Endothelial cell (in vitro differentiated cells): ENCODE measurements at places on chromosomes 5 and 9. TPM values are rescaled to one million over a fixed set of nuclear protein-coding genes. Genes with fewer than 3 reads are reported as not detected.

Gene PRRX2
- 0.21 TPM for total RNA-seq

Gene INSL4
- total RNA-seq: not detected

Gene RAB3C
- 16.1 TPM for total RNA-seq

DNA sequence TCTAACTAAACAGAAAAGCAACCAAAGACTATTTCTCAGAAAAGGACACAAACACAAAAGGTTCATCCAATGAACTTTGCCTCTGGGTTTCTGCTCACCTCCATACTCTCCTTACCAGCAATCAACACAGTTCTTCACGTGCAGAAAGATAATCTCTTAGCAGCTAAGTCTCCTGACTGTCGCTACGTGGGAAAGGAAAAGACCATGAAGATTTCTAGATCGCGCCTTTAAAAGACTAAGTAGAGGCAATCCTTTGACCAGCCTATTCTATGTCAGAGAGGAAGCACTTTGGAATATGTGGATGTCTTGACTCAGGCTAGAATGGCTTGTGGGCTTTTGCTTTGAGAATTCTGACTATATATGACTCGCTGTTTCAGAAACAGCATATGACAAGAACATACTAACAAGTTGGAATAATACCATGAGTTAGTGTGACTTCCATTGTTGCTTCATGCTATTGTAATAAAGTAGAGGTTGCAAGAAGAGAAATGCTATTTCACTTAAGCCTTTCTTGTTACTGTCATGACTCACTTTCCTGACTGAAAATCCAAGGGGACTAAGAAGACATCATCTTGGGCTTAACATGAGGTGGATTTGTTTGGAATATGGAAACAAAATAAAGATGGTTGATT is 339.5 kb upstream of the RFX3 start:
- no peak overlapping the region for H3K4me3 ChIP-seq
- H3K4me1 ChIP-seq: no peaks in the 10 kb centered on the region
- no peak for DNase-seq
- H3K36me3 ChIP-seq: peaks cover 1% of the 10 kb centered on the region
- no peaks in the 10 kb centered on the region for H3K27me3 ChIP-seq

GRCh38 chr9:105908069-105908468 is 213.7 kb downstream of the TMEM38B start:
- peaks cover 9% of the 10 kb centered on the region for H3K4me1 ChIP-seq
- no peak for DNase-seq
- H3K27me3 ChIP-seq: no peaks in the 10 kb centered on the region
- no peaks in the 10 kb centered on the region for H3K36me3 ChIP-seq
- H3K4me3 ChIP-seq: no peak overlapping the region

DNA sequence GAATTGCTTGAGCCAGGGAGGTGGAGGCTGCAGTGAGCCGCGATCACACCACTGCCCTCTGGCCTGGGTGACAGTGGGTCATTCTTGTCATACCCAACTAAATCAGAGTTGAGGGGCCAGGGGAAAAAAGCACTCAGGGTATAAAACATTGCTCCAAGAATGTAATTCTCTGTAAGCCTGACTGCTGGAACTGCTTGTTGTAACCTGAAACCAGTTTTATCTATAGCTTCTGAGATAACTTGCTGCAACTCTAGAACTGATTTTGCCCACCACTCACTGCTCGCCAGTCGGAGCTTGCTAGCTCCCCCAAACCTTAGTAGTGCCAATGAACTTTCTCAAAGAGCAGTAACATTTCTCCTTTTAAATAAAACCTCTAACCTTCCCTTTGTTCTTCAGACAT is 9.6 kb upstream of the MSH3 start:
- no peak overlapping the region for H3K27ac ChIP-seq
- H3K4me3 ChIP-seq: no peak overlapping the region
- peaks cover 4% of the 10 kb centered on the region for H3K4me1 ChIP-seq
- DNase-seq: no peak
- peaks cover 31% of the 10 kb centered on the region for H3K36me3 ChIP-seq

DNA sequence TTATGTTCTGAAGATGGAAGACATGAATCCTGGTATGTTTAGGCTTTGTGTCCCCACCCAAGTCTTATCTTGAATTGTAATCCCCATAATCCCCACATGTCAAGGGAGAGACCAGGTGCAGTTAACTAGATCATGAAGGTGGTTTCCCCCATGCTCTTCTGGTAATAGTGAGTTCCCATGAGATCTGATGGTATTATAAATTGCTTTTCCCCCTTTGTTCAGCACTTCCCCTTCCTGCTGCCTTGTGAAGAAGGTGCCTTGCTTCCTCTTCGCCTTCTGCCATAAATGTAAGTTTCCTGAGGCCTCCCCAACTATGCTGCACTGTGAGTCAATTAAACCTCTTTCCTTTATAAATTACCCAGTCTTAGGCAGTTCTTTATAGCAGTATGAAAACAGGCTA is 229.0 kb downstream of the ARL15 start:
- peaks cover 17% of the 10 kb centered on the region for H3K4me1 ChIP-seq
- H3K36me3 ChIP-seq: peaks cover 6% of the 10 kb centered on the region
- DNase-seq: no peak

GRCh38 chr5:75324791-75325190 is 12.2 kb upstream of the HMGCR start:
- no peaks in the 10 kb centered on the region for H3K4me1 ChIP-seq
- no peaks in the 10 kb centered on the region for H3K27me3 ChIP-seq
- no peak overlapping the region for H3K27ac ChIP-seq
- no peak overlapping the region for H3K4me3 ChIP-seq
- no peak for DNase-seq

DNA sequence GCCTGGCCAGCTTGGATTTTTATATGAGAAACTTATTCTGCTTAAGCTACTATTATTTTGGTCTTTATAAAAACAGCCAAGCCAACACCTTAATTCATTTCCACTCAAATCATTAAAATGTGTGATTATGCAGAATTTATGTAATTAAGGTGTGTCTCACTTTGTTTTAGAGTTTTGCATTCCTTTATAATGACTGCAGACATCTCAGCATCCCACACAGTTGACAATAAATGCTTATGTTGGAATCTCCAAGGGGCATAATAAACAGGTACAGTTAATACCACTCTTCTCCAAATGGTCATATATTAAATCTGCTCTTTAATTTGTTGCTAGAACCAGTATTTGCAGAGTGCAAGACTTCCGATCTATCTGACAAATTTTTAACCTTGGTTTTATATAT is 34.3 kb downstream of the ARL15 start:
- H3K4me3 ChIP-seq: no peak overlapping the region
- peaks cover 4% of the 10 kb centered on the region for H3K27me3 ChIP-seq
- no peak for DNase-seq
- H3K36me3 ChIP-seq: peaks cover 17% of the 10 kb centered on the region
- peaks cover 35% of the 10 kb centered on the region for H3K4me1 ChIP-seq
- H3K27ac ChIP-seq: no peak overlapping the region

- H3K27me3 ChIP-seq: peaks cover 3% of the 10 kb centered on the region
- no peak overlapping the region for H3K4me3 ChIP-seq
- H3K4me1 ChIP-seq: no peaks in the 10 kb centered on the region
- H3K27ac ChIP-seq: no peak overlapping the region
These were observed 180.2 kb downstream of the DRD1 start for GRCh38 chr5:175263776-175264175.
